ENCODE measurements at places on chromosomes 1 and 21. TPM values are rescaled to one million over a fixed set of nuclear protein-coding genes. Genes with fewer than 3 reads are reported as not detected.
A peak's percentile ranks its signal among the peaks of the same experiment; 100 is the strongest.

The TMCC2 gene
- total RNA-seq: 0.33 TPM

The PIK3R3 gene
- total RNA-seq: 17.4 TPM

DNA sequence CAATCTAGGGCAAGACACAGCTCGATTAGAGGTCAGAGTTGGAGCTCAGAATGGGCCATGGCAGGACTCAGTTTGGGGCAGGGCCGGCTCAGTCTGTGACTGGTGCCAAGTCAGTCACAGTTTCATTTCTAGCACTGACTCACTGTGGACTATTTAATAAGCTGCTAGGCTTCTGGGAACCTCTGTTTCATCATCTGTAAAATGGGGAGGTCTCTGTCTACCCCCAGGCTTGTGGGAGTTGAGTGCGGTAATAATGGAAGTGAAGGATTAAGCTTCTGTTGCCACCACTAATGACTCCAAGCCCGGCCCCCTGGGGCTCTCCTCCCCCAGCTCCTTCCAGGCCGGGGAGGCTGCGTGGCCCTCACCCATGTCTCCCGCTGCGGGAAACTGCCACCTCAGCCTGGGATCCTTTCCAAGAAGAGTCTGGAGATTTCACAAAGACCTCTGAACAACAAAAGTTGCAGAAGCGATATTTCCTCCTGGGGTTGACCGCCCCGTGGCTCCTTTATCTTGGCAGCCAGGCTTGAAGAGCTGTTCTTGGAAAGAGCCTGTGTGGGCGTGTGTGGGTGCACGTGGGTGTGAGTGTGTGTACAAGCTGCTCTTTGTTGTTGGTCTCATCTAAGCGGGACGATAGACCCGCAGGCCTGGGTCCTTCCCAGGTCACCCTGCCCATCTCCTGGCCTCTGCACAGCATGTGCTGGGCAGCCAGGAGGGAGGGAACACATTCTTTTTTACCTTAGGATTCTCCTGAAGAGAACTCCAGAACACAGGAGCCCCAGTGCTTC, 29.1 kb downstream of the KNCN start:
- no peak overlapping the region for H3K4me3 ChIP-seq
- peaks cover 71% of the 10 kb centered on the region for H3K4me1 ChIP-seq
- H3K36me3 ChIP-seq: peaks cover 16% of the 10 kb centered on the region

- H3K27me3 ChIP-seq: no peaks in the 10 kb centered on the region
- no peak overlapping the region for H3K27ac ChIP-seq
- peaks cover 6% of the 10 kb centered on the region for H3K36me3 ChIP-seq
- no peak for DNase-seq
Observed at GRCh38 chr1:226641671-226642231, 93.2 kb downstream of the STUM start.

GRCh38 chr1:8889925-8890785, 11.7 kb upstream of the ENO1 start:
- H3K36me3 ChIP-seq: no peaks in the 10 kb centered on the region
- no peaks in the 10 kb centered on the region for H3K4me1 ChIP-seq
- DNase-seq: peak; percentile 26
- H3K27me3 ChIP-seq: no peaks in the 10 kb centered on the region

GRCh38 chr1:72830606-72831390, 548.5 kb upstream of the NEGR1 start:
- H3K4me3 ChIP-seq: no peak overlapping the region
- no peaks in the 10 kb centered on the region for H3K27me3 ChIP-seq
- no peak overlapping the region for H3K27ac ChIP-seq
- no peaks in the 10 kb centered on the region for H3K36me3 ChIP-seq
- no peaks in the 10 kb centered on the region for H3K4me1 ChIP-seq

All from Calu3 (cell line).